ENCODE measurements at places on chromosomes 11 and 22.

GRCh38 chr11:72817966-72818365 is 3.8 kb downstream of the ATG16L2 start:
- DNase-seq, result no peak

DNA sequence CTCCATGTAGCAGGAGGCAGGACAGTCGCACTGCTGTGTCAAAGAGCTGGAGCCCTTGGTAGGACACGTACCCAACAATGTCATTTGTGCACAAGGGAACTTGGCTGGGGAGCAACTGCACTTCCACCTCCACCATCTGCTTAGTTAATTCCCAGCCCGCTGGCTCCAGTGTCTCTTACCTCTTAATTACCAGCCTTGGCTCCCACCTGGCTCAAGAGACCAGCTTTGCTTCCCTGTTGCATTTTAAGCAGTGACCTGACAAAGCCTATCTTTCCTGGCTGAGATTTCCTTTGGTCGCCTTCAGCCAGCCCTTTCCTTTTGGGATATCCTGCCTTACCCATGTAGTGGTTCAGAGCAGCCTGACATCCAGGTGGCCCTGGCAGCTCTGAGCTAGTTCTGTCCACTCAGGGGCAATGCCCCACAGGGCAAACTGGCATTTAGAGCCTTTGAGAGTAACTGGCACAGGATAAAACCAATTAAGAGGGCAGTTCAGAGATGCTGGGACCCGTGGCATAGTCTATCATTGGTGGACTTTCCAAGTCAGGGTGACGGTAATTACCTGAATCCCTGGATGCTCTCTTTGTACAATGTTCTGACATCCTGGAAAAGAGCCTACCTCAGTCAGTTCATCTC is 212.6 kb upstream of the SORL1-AS1 start:
- no peak for DNase-seq

DNA sequence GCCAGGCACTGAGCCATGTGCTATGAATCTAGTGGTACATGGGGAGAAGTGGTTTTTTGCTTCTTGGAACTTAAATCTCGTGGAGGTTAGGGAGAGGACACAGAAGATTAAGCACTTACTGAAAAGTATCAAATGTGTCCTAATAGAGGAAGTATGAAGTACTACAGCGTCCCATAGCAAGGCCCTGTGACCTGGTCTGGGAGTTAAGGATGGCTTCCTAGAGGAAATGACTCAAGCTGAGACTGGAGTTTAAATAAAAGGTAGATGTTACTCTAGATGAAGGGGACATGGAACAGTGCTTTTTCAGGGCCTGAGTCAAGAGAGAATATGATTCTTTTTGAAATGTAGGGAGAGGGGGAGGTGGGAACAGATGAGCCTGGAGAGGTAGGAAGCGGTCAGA is 202.9 kb downstream of the GRIK4 start:
- no peak for DNase-seq

DNA sequence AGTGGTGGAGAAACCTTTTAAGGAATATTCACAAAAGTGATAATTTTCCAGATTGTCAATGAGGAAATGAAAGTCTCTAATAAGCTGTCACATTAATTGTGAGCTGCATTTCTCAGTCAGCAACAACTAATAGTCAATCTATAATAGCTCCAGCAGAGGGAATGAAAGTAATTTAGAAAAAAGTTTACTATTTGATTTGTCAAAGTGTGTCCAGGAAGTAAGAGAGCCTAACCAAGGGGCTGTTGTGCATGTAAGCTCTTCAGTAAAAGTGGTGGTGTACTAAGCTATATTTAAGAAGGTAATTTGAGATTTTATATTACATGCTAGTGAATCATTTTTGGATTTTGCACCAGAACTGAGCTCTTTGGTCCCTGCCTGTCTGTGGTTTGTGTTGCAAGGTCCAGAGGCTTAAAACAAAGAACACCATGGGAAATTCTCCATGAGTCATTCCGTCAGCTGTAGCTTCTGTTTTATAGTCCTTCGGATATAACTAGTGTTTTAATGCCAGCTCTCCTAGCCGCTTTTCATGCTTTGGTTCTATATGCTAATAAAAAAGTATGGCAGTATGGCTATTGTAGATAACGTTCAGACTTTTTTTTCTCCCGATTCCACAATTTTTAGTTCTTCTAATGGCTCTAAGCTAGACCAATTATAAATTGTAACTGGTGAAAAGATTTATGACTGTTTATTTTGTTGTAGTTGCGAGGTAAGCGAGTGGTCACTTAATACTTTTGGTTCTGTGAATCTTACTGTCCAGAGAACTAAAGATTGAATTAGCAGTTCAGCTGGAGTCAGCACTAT is 64.6 kb downstream of the ARHGEF12 start:
- no peak for DNase-seq

- no peak for DNase-seq
These were observed 15.0 kb upstream of the APOA1 start for GRCh38 chr11:116852261-116853031.

GRCh38 chr11:66227700-66228099 is 40.7 kb upstream of the RAB1B start:
- no peak for DNase-seq

DNA sequence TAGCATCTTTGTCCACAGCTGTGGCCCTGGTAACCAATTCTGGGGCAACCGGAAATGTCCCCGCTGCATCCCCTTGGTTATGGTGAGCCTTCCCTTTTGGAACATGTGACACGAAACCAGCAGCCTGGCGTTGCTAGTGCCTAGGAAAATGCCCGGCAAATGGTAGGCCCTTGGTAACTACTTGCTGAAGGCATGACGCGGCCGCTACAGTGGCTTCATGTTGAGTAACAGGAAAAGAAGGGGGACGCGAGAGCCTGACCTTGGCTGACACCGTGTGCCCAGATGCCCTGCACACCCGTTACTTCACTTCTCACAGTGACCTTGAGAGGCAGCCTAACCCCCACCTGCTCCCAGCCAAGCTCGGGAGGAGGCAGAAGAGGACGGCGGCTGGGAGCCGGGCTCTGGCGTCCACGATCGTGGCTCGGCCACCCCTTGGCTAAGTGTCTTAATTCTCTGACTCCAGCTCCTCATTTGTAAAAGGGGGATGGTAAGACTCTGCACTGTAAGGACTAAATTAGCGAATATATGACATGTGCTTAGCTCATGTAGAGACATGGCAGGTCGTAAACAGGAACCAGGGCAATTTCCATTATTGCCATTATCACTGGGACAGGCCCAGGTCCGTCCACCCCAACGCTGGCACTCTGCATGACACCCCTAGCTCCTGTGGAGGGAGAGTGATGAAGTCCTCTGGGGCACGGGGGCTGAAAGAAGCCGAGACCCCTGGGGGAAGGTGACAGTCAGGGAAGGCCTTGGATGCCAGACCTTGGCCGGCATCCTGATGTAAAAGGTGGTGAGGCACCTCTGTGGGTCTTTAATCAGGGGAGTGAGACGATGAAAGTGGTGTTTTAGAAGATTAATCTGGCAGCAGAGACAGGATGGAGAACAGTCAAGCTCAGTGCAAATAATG is 18.9 kb downstream of the IFT27 start:
- no peak for DNase-seq

DNA sequence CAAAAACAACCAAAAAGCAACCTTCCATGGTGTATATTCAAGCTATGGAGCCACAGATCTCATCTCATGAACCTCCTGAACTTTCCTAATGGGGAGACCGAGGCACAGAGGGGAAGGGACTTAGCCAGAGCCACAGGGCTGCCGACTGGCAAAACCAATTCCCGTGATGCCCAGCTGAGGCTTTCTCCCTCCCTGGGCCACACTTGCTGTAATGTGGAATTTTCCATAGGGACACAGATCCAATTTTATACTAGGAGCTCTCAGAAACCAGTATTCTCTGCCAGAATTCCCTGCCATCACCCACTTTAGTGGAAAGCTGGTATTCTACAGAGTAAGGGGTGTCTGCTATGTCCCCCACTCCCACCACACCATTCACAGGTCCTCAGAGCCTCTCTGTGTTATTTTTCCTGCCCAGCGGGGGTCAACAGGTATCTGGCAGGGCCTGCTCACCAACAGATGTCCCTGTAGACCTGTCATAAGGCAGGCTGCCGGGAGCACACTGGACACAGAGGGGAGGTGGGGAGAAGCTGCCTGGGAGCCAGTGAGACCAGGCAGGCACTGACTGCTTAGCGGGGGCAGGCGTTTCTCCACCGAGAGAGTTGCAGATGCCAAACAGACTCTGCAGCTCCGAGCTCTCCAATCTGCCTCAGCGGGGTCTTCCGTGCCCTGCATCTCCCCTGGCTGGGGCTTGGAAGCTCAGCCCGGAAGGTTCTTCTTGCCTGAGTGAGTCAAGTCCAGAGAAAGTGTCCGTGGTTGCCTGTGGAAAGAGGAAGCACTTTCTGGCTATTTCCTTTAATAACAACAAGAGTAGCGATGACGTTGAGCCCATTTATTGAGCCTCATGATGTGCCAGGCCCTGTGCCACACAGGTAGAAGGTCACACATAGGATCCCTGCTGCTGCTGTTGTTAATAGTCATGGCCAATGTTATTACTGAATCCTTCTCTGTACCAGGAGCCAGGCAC is 26.3 kb downstream of the RPS6KA4 start:
- peak; percentile 79 for DNase-seq

DNA sequence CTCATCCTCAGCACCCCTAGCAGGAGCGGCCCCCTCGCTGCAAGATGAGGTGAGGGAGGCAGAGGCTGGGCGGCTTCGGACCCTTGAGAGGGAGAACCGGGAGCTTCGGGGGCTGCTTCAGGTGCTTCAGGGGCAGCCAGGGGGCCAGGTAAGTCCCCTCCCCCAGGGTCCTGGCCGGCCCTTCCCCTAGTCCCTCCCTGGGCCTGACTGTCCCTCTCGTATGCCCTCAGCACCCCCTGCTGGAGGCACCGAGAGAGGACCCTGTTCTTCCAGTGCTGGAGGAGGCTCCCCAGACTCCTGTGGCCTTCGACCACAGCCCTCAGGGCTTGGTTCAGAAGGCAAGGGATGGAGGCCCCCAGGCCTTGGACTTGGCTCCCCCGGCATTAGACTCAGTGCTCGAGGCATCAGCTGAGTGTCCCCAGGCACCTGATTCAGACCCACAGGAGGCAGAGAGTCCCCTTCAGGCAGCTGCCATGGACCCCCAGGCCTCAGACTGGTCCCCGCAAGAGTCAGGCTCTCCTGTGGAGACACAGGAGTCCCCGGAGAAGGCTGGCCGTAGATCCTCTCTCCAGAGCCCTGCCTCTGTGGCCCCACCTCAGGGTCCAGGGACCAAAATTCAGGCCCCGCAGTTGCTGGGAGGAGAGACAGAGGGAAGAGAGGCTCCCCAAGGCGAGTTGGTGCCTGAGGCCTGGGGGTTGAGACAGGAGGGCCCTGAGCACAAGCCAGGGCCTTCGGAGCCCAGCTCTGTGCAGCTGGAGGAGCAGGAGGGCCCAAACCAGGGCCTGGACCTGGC is 4.0 kb downstream of the CCDC88B start:
- DNase-seq, result no peak

GRCh38 chr11:75925785-75926164 is 110.8 kb downstream of the UVRAG start:
- no peak for DNase-seq
